ENCODE measurements at places on chromosomes 2 and 18. TPM values are rescaled to one million over a fixed set of nuclear protein-coding genes. Genes with fewer than 3 reads are reported as not detected.

- no peak for DNase-seq
These were observed 49.7 kb downstream of the STAT1 start for GRCh38 chr2:190964170-190964795.

DNA sequence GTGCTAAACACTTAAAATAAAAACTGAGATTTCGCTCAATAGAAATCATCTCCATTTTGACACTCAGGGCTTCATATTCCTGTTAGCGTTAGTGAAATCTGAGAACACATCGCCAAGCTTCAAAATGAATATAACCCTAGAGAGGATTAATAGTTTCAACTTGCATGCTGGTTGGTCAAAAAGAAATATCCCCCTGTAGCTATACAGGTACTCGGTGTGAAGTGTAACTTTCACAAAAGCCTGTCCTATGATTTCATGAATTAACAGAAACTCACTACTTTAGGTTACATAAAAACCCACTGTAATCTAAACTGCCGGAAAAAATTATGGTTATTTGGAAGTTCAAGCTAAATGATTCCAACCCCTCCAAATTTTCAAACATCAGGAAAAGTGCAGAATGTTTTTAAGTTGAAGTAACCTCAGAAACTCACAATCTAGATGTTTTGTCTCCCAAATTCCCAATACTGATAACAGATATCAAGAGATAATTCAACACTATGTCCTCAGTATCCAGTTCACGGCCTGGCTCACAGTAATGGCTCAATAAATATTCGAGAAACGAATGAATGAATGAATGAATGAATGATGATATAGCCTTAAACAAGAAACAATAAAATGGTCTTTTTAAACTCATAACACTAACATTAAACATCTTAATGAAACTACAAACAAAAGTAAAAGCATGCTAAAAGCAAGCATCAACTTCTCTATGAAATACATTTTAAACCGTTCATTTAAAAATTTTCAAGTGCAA is 2.5 kb downstream of the TLK1 start:
- DNase-seq: no peak

DNA sequence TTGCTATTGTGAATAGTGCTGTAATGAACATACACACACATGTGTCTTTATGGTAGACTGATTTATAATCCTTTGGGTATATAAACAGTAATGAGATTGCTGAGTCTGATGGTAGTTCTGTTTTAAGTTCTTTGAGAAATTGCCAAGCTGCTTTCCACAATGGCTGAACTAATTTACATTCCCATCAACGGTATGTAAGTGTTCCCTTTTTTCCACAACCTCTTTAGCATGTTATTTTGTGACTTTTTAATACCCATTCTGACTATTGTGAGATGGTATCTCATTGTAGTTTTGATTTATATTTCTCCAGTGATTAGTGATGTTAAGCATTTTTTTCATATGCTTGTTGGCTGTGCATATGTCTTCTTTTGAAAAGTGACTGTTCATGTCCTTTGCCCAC is 86.7 kb downstream of the TTC27 start:
- DNase-seq: no peak

Gene ABCB11
- 0.11 TPM for total RNA-seq

DNA sequence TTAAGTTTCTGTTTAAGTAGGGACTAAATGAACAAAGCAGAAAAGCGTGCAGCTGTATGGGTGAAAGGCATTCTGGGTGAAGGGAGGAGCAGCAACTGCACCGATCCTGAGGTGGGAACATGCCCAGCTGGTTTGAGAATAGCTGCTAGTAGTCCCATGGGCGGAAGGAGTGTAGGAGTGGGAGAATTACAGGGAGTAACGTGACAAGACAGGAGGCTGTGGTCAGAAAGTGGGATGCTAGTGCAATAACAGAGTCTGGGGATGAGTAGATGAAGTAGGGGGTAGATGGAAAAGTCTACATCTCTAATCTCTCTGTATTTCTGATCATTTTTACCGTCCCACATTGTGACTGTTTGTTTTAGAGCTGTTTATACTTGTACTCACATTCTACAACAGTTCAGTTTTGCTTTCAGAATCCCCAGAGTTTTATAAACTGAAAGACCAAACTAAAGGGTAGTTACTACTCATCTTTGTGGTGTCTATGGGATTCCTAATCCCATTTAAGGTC is 118.9 kb downstream of the LCLAT1 start:
- no peak for DNase-seq

DNA sequence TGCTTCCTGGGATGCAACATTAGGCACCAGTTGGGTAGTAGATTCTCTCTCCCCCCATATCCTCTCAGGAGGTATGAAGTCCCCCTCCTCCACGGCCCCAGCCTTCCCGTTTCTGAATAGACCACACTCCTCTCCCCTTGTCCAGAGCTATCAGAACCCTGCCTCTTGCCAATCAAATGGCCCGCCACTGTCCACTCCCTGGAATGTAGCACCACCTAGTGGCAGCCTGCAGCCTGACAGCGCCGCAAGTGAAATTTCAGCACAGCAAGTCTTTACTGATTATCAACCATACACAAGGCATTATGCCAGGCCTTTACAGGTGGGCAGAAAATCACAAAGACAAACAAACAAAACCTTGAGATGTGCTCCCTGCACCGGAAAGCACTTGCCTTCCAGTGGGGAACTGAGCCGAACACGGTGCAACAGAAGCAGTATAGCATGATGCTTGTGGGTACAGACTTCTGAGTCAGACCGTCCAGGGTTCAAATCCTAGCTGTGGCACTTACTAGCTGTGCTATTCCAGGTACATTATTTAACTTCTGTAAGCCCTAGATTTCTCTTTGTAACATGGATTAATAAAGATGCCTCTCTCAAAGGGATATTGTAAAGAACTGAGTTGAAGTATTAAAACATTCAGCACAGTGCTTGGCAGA is 174.0 kb downstream of the SMAD2 start:
- no peak for DNase-seq

DNA sequence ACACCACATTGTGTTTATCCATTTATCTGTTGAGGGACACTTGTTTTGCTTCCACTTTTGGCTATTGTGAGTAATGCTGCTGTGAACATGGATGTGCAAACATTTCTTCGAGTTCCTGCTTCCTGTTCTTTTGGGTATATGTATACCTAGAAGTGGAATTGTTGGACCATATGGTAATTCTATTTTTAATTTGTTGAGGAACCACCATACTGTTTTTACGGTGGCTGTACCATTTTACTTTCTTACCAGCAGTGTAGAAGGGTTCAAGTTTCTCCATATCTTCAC is 23.1 kb downstream of the ANXA4 start:
- DNase-seq: no peak

DNA sequence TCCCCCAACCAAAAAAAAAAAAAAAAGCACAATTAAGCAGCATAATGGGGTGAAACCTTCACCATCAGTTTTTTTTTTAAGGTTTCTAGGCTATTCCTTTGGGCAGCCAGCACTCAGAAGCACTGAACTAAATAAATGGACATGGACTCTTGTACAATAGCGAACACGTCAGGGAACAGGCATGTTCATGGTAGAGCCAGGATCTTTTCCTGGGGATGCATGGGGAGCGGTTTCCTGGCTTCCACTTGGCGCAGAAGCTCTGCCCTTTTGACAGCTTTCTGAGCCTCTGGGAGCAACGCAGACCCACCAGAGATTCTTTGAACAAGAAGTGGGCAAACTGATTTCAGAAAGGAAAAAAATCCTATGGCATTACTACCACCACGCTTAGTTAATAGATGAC is 35.0 kb downstream of the ALPK2 start:
- DNase-seq: no peak

- DNase-seq: no peak
These were observed 11.2 kb upstream of the STAT1 start for GRCh38 chr2:191025135-191025534.

Gene L3MBTL4
- total RNA-seq: 6.7 TPM

DNA sequence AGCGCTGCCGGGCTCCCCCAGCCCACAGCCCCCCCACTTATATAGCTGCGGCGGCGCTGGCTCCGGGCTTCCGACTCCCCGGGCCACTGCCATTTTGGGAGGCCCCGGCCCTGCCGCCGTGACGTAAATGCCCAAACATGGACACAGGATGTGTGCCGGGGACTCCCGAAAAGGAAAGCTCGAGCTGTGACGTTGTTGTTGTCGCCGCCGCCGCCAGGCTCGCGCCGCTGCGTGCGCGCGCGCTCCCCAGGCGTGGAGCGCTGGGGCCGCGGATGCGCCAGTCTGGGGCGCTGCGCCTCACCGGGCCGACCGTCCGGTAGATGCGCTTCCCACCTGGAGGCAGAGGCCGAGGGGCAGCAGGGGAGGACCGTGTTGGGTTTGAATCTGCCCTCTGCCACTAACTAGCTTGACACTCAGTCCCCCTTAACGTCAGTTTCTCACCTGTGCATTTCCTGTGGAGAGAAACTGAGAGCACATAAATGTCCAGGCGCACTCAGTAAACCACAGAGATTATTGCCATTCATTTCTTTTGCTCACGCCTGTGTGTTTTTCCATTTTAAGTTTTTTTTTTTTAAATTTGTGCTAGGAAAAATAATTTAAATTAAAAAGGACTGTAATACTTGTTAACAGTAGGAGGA is at the start of gene EGR4:
EGR4 (minus strand) TSS at position 15 of the 638 bp plus-strand sequence. CDS start 231 bp downstream, outside the sequence.
- no peak for DNase-seq

DNA sequence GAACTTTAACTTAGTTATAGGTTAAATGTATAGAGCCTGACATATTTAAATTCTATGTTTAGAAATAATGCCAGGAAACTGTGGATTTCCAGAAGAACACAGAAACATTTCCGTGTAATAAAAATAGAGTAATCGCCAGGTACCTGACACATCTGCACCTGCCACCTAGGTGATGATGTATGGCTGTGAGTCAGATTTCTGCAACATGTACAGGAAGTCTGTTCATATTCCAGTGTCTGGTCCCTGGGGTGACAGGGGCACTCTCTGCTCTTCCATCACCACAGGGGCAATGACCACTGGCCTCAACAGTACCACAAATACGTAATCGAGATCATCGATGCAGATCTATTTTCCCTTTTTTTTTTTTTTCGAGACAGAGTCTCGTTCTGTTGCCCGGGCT is 101.1 kb upstream of the LPIN2 start:
- DNase-seq: no peak

Gene CNOT9
- total RNA-seq: 43.8 TPM

Gene PLB1
- 5.0 TPM for total RNA-seq

GRCh38 chr2:15527074-15527739 is 33.9 kb downstream of the NBAS start:
- DNase-seq: no peak

Gene RBM43
- 14.7 TPM for total RNA-seq

- no peak for DNase-seq
These were observed 458.7 kb upstream of the ID2 start for GRCh38 chr2:8222979-8223694.

Gene TUBA3E
- not detected for total RNA-seq

Gene SNORC
- 0.48 TPM for total RNA-seq

Gene EGR4
- total RNA-seq: not detected

DNA sequence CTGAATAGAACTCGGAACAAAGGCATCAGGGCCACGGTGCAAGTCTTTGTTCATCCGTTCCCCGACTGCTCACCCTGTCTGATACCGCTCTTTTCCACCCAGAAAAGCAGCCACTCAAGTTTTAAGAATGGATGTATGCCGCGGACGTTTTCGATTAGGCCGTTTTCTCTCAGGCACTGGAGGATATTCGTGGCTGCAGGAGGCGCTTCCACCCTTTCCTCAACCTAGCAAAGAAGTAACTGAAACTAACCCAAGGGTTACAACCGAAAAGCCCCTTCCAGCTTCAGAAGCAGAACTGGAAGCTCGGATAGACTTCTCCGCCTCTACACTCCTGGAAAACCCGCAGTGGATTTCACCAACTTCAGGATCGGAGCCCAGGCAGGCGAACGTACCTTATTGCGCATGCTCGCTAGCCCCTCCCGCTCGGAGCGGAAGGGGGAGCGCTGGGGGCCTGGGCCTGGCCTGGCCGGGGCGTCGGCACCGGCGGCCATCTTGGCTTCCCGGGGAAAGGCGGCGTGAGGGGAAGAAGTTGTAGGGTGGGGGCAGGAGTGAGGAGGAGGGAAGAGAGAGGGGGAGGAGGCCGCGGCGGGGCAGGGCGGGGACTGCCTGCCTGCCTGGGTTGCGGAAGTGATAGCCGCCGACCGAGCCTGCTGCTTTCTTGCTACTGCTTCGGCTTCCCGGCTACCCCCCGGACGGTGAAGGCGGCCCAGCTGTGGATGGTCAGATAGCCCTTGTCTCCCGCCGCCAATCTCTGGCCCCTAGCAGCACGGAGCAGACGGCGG is at the start of gene ACTR3:
ACTR3 (plus strand) TSS at position 619 of the 782 bp plus-strand sequence. CDS start 191 bp downstream, outside the sequence.
- peak; percentile 99 for DNase-seq

- no peak for DNase-seq
These were observed 76.7 kb downstream of the DTNB start for GRCh38 chr2:25596516-25597244.

DNA sequence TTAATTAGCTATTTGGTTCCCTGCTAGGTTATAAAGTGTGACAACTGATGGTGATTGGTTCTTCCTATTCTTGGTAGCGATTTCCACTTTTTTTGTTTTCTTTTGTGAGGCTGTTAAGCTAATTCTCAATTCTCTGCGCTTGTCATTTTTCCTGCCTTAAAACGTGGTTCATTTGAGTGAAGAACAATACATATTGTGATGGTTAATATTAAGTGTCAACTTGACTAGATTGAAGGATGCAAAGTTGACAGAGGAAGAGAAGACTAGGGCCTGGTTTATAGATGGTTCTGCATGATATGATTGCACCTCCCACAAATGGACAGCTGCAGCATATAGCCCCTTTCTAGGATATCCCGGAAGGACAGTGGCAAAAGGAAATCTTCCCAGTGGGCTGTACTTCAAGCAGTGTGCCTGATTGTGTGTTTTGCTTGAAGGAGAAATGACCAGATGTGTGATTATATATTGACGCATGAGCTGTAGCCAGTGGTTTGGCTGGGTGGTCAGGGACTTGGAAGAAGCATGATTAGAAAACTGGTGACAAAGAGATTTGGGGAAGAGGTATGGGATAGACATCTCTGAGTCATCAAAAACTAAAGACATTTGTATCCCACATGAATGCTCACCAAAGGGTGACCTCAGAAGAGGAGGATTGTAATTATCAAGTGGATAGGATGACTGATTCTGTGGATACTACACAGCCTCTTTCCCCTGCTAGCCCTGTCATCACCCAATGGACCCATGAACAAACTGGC is 39.4 kb upstream of the ZNF804A start:
- no peak for DNase-seq

Gene LIMS4
- total RNA-seq: not detected

DNA sequence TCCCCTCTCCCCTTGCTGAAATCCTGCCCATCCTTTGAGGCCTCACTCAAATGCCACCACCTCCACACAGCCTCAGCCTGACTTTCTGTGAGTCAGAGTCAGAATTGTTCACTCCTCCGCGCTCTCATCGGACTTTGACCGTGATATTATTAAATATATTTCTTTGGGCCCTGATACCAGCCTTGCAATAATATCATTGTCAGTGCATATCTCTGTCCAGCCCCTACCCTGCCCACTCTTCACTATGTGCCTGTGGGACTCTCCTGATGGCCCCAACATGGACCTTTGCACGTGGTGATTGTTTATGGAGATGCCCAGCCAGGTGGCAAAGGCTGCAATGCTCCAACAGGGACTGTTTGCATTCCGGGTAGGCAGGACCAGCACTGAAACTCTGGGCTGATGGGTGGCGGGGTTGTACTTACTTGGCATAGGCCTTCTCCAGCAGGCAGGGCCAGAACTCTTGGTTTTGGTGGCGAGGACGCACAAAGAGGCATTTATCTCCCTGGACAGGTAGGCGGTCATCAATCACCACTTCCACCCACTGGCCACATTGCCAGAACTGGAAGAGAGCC is 37.3 kb downstream of the CAPN13 start:
- DNase-seq: no peak

Data from urinary bladder (tissue), 4 donors.